ENCODE measurements at places on chromosomes 6 and 20.

GRCh38 chr20:47789764-47790579, 4.7 kb upstream of the SULF2 start:
- no peak for DNase-seq

DNA sequence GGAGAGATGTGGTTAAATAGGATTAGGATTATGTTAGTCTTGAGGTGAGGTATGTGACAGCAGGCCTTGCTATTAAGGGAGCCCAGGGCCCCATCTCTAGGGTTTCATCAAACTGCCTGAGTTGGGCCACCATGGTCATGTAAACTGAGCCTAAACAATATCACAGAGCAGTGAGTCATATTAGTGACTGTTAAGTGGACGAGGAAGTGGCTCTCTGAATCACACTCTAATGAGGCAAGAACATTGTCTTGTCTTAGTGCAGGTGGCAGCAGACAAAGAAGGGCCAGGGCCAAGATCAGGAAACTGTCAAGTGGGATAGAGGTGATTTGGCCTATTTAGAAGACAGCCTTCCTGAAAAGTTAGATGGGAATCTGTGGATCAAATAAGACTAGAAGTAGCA, 23.1 kb downstream of the ENPP3 start:
- DNase-seq, result no peak

GRCh38 chr6:126429866-126430265, 90.0 kb downstream of the CENPW start:
- DNase-seq, result no peak

DNA sequence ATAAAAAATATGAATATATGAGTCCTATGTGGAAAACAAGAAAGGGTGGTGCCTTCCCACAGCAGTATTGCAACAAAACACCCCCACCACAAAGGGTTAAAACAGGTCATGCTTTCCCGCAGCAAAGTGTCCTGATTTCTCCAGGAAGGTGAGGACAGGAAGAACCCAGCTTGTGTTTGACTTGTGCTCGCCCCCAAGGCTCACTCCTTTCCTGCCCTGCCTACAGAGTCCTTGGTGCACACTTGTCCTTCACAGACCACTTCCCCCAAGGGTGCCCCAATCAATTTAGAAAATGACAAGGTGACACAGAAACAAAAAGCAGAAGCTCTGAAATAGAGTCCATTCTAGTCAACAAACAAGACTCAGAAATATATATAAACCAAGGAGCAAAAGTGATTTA, 237.4 kb downstream of the PTPRK start:
- DNase-seq, result no peak

DNA sequence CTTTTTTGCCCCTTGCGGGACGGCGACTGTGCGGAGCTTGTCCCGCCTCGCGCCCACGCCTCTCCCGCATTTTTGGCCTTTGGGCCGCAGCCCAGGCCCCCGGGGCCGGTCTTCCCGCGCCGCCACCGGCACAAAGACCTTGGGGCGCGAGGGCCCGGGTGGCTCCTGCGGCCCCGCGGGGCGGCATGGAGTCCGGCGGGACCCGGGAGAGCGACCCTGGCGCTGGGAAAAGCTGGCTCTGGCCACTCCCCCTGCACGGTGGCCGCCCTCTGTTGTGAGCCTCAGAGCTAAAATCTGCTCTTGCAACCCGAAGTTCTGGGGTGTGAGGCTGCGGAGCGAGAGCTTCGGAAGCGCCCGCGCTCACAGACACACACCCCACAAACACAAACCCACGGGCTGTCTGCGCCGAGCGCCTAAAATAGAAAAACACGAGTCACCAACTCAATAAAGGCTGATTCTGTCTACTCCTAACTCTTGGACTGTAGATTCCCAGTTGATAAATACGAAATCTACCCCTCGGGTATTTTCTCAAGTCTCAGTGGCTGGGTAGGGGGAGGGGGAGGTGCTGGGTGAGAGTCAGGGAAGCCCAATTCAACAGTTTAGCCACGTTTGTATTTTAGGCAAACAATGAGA, 496 bp upstream of the BEND3 start:
- DNase-seq, result peak; percentile 81

GRCh38 chr6:37456126-37456525, 23.1 kb downstream of the CMTR1 start:
- DNase-seq, result no peak

GRCh38 chr6:90820436-90820835, 233.6 kb upstream of the MAP3K7 start:
- no peak for DNase-seq

- DNase-seq, result no peak
Observed at GRCh38 chr6:67898875-67899274, 736.2 kb upstream of the ADGRB3 start.

- DNase-seq, result no peak
Observed at GRCh38 chr6:103404799-103405198, 1454.9 kb downstream of the HACE1 start.

DNA sequence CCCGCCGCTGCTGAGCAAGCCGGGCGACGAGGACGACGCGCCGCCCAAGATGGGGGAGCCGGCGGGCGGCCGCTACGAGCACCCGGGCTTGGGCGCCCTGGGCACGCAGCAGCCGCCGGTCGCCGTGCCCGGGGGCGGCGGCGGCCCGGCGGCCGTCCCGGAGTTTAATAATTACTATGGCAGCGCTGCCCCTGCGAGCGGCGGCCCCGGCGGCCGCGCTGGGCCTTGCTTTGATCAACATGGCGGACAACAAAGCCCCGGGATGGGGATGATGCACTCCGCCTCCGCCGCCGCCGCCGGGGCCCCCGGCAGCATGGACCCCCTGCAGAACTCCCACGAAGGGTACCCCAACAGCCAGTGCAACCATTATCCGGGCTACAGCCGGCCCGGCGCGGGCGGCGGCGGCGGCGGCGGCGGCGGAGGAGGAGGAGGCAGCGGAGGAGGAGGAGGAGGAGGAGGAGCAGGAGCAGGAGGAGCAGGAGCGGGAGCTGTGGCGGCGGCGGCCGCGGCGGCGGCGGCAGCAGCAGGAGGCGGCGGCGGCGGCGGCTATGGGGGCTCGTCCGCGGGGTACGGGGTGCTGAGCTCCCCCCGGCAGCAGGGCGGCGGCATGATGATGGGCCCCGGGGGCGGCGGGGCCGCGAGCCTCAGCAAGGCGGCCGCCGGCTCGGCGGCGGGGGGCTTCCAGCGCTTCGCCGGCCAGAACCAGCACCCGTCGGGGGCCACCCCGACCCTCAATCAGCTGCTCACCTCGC, 1.5 kb downstream of the ARID1B start:
- DNase-seq, result no peak

GRCh38 chr20:49118307-49118706, 69.8 kb downstream of the STAU1 start:
- no peak for DNase-seq

- no peak for DNase-seq
Observed at GRCh38 chr6:79536585-79536953, 661 bp downstream of the LCA5 start.

DNA sequence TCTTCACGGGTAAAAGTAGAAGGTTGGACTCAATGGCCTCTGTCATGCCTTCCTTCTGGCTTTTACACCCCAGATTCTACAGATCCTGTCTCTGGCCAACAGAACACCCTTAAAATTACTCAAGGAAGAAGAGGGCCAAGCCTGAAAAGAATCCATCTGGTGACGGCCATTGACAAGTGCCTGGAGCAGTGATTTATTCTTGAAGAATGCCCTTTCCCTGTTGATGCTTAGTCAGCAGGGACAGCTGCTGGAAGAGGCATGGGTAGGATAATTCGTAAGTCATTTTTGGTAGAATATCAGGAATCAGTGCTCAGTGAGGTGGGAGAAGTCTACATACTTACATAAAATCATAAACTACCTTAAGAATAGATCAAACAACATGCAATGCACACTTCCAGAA, 397.9 kb downstream of the SAMD5 start:
- DNase-seq, result no peak

GRCh38 chr20:2558581-2559278, 22.4 kb downstream of the TMC2 start:
- DNase-seq, result peak; percentile 24

GRCh38 chr6:18203786-18204185, 48.6 kb downstream of the KDM1B start:
- DNase-seq, result no peak

GRCh38 chr20:13249118-13249797, 28.2 kb downstream of the ISM1 start:
- no peak for DNase-seq

DNA sequence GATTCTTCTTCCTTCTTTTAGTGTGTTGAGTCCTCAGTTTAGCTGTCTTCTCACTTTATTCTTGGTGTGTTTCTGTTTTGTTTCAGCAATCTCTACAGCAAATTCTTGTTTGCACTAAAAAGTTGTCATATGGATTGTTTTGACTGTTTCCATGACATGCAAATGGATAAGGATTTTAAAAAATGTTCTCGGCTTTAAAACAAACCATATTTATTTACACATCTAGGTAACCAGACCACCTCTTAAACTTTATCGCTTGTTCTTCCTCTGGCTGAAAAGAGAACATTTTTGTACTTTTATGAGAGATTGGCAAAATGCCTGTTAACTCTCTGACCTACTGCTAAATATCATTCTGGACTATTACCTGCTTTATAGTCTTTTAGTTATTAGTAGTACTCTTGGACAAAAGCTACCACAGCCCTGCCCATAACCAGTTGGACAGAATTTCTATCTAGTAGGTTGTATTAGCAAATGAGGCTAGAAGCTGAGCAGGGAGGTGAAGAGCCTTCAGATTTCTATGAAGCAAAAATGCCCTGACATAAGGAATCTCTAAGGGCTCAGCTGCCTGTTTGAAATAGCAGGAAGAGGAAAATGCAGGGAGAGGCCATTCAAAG, 268.3 kb downstream of the CD109 start:
- DNase-seq, result no peak

- no peak for DNase-seq
Observed at GRCh38 chr6:135922174-135922573, 70.7 kb downstream of the PDE7B start.

DNA sequence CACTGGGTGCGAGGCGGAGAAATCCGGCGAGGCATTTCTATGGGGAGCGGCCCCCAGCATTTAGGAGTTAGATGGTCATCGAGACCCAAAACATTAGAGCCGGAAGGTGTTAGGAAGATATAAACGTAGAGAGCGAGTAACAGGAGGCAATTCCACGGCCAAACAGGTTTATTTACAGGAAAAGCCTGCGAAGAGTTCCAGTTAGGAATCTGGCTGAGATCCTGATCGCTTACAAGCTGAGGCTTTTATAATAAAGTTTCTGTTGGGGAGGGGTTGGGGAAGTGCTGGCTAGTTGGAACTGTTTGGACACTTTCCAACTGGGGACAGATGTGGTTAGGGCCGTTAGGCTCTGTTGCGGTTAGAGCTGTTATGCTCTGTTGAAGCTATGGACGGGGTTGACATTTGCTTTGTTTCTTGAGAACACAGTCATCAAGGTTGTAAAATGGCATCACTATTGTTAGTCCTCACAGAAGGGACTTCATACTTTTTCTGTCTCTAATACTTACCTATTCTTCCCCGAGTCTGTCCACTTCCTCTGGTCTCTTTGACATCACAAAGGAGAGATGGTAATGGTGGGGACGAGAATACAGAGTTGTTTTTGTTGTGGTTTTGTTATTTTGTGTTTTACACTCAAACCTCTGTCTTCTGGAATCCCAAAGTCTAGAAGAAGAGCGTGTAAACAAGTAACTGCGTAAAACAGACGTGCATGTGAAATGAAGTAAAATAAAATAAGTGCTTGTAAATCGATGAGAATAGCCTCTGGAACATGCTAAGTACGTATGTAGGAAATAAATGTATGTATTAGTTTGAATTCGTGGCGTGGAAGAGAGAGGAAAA, 554 bp upstream of the ZSCAN31 start:
- no peak for DNase-seq

DNA sequence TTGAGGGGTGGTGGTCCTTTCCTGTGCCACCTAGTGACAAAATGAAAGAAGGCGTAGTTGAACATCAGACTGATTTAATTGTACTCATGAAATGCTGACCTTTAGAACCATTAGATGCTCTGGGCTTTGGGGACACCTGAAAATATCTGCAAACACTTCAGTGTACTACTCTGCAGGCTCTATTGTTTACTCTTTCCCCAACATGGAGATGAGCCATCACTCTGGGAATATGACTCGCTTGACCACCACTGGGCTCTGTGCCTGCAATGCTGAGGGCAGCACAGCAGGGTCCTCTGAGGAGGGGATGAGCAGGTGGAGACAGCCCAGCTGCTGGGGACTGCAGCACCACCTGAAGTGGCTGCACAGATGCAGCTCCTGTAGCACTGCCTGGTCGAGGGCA, 74.8 kb upstream of the SLC24A3 start:
- DNase-seq, result no peak

DNA sequence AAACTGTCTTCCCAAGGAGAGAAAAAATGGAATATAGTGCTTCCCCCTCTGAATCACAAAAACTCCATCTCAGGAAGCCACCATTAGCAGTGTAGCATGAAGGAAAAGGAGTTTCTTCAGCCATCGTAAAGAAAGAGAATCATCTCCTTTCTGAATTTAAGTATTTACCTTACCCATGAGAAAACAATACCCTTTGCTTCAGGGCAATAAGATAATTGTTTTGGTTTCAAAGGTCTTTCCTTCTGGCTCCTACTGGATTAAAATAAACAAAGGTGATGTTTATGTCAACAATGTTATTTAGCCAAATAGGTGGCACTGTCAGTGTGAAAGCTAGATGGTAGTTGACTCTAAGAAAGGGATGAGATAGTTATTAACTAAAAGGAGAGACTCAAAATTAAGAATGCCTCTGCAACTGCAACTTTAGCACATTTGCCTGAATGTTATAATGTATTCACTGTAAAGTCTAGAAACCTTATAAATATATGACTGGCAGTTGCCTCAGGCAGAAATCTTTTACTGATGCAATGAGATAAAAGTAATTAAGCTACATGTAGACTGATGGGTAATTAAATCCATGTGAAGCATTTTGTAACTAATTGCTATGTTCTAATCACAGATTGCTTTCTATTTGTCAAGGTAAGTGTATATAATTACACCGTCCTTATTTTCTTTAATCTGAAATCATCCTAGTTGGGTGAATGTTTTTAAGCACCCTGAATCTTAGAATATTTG, 399.0 kb downstream of the CDKAL1 start:
- DNase-seq, result no peak

DNA sequence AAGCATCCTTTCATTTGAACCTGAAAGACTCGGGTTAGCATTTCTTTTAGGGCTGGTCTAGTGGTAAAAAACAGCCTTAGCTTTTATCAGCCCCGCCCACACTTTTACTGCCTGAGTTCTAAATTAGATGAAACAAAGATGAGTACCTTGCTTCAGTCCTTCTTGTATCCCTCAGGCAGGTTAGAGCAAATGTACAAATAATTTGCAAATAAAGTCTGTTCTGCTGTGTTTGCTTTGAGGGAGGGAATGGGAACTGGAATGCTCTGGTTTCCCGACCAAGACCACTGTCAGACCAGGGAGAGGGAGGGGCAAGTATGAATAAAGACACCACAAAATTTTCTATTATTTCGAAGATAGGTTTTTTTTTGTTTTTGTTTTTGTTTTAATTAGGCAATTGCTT, 85.5 kb upstream of the FLRT3 start:
- no peak for DNase-seq

- no peak for DNase-seq
Observed at GRCh38 chr6:151773382-151773781, 34.1 kb upstream of the ESR1 start.

GRCh38 chr6:54262971-54263370, 45.3 kb upstream of the TINAG start:
- DNase-seq, result no peak

GRCh38 chr6:142236691-142237090, 65.1 kb upstream of the ADGRG6 start:
- no peak for DNase-seq
